ENCODE measurements at places on chromosomes 2 and 18. TPM values are rescaled to one million over a fixed set of nuclear protein-coding genes. Genes with fewer than 3 reads are reported as not detected.

Gene ZSWIM2
- not detected for total RNA-seq

Gene SCYGR4
- total RNA-seq = not detected

Gene DLGAP1
- 0.09 TPM for total RNA-seq

Gene MC2R
- not detected for total RNA-seq

Gene TUBA3E
- total RNA-seq = not detected

Gene REG3A
- not detected for total RNA-seq

Gene GAREM2
- total RNA-seq = 6.3 TPM

Gene NYAP2
- 0.02 TPM for total RNA-seq
